ENCODE measurements at places on chromosomes 7 and 10.

DNA sequence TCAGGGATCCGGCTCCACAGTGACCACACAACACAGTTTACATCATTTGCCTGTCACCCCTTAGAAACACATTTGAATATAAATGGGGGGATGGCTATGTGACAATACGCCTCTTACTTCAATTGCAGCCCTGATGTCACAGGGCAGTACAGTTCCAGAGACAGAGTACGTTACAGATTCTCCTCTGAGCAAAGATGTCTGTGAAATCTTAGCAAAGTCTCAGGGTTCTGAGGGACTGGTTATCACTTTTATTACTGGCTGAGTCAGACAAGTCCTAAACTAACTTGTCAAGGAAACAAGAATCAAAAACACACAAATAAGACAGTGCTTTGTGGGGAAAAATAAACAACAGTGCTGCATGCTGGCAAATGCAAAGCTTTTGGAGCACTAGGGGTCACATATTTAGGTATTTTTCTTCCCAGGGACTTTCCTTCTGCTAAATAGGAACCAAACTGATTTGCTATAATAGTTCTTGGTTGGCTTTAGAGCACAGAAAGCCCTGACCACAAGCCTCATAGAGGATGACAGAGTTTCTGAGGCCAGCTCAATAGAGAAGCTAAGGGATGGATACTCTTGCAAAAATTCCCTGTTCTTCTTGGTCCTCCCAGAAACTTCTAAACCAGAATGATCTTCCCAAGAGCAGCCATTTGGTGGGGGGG is 501.6 kb downstream of the GRID1 start:
- DNase-seq: no peak

DNA sequence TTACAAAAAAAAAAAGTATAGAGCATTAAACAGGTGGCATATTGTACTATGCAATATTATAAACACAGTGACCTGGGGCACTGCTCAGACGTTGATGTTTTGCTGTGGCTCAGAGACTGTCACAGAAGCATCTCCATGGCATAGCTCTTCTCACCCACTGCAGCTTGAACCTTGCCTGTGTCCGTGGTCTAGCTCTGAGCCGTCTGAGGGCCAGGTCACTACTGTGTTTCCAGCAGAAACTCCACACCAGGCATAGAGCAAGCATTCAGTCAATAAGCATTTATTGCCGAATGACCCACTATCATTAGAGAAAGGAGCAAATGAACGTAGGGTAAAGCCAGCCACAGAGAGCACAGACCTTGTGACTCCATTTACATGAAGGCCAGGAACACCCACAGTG is 443.2 kb upstream of the FOXK1 start:
- no peak for DNase-seq

GRCh38 chr7:28576656-28577055 is 164.3 kb downstream of the CREB5 start:
- no peak for DNase-seq

DNA sequence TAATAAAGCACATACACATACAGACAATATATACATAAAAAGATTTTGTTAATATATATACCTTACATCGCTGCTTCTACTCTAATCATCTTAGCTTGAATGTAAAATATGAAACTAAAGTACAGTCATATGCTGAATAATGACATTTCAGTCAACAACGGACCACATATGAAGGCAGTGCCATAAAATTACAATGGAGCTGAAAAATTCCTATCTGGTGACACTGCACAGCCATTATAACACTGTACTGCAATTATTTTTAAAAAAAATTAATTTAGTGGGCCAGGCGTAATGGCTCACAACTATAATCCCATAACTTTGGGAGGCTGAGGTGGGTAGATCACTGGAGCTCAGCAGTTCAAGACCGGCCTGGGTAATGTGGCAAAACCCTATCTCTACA is 122.3 kb downstream of the JMJD1C start:
- no peak for DNase-seq

DNA sequence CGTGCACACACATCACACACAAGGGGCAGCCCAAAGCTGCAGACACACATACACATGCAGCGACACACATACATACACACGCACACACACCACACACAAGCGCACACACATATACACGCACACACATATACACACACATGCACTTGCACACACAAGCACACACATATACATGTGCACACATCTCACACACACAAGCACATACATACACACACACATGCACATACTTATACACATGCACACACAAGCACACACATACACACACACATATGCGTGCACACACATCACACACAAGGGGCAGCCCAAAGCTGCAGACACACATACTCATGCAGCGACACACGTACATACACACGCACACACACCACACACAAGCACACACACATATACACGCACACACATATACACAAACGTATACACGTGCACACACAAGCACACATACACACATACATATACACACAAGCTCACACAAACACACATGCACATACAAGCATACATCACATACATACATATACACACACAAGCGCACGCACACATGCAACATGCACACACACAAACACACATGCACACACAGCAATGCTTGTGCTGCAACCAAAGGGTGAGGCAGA is 178.8 kb upstream of the PFKP start:
- DNase-seq: no peak

All from T-helper 17 cell (primary cell).